ENCODE measurements at places on chromosomes 7 and 10. TPM values are rescaled to one million over a fixed set of nuclear protein-coding genes. Genes with fewer than 3 reads are reported as not detected.

Gene LEP
- total RNA-seq = not detected

Gene SDHAF3
- 16.0 TPM for total RNA-seq

Gene DDX21
- total RNA-seq = 82.7 TPM

Gene GTF2IRD1
- 4.0 TPM for total RNA-seq

Gene CDC123
- 95.1 TPM for total RNA-seq

Gene ODAD2
- not detected for total RNA-seq

Gene TM9SF3
- total RNA-seq = 85.4 TPM

Gene BAG3
- 26.3 TPM for total RNA-seq

Gene CNPY1
- total RNA-seq = not detected

Gene ELOVL3
- not detected for total RNA-seq

Gene SFTPA1
- total RNA-seq = not detected

Gene FGF8
- not detected for total RNA-seq

Gene CCNJ
- 5.6 TPM for total RNA-seq

Gene STAMBPL1
- total RNA-seq = 43.2 TPM

Gene ELMO1
- 102 TPM for total RNA-seq

Gene TMEM196
- not detected for total RNA-seq

Gene TMEM273
- total RNA-seq = 100 TPM

Gene TMEM236
- 0.08 TPM for total RNA-seq

Gene FGFR2
- total RNA-seq = 0.10 TPM

Gene TCF7L2
- total RNA-seq = 0.60 TPM

Gene RAB19
- total RNA-seq = 4.8 TPM

Gene CASTOR2
- 4.3 TPM for total RNA-seq

Gene TACC2
- not detected for total RNA-seq

Gene PRPS1L1
- total RNA-seq = not detected

Gene CYP3A4
- total RNA-seq = not detected

Gene CRYGN
- not detected for total RNA-seq

Gene GIMAP6
- 85.9 TPM for total RNA-seq

Gene PSPH
- 12.0 TPM for total RNA-seq

Gene CLEC5A
- total RNA-seq = not detected

Gene SPDYE2
- 0.15 TPM for total RNA-seq

Gene HOGA1
- total RNA-seq = not detected

Gene STEAP2
- 0.05 TPM for total RNA-seq

Gene GRM3
- not detected for total RNA-seq

Gene SPDYE8
- not detected for total RNA-seq

Gene OR2A14
- not detected for total RNA-seq

Gene PTF1A
- total RNA-seq = not detected

Gene ITPRID1
- total RNA-seq = not detected

Gene GPR26
- total RNA-seq = not detected

Gene GNAT3
- not detected for total RNA-seq

Gene PTPRN2
- 4.7 TPM for total RNA-seq

Gene SAMD9
- total RNA-seq = 94.9 TPM

Gene ABCB4
- not detected for total RNA-seq

Gene MRPS24
- 74.6 TPM for total RNA-seq

Gene OR9A2
- not detected for total RNA-seq

Gene KIF5B
- 79.8 TPM for total RNA-seq

Gene TAS2R60
- not detected for total RNA-seq

Gene CNNM1
- 0.08 TPM for total RNA-seq

Gene NKX6-2
- not detected for total RNA-seq

Gene OPN1SW
- total RNA-seq = not detected

Gene DYDC2
- total RNA-seq = not detected

Gene LAMB4
- total RNA-seq = not detected

Data from activated CD4-positive, alpha-beta memory T cell treated with anti-CD3 and anti-CD28 coated beads, Interleukin-2, amount 10 ng/mL, durations not matched to agents 7 days and 5 days (primary cell).